ENCODE measurements at places on chromosomes 2 and 18. TPM values are rescaled to one million over a fixed set of nuclear protein-coding genes. Genes with fewer than 3 reads are reported as not detected.

The VWC2L gene
- polyA plus RNA-seq, result 0.18 TPM

GRCh38 chr2:59389240-59389639 is 1148.1 kb upstream of the FANCL start:
- DNase-seq, result peak; percentile 5

- no peak for DNase-seq
Measured at GRCh38 chr2:125296742-125297141, 1271.7 kb downstream of the CNTNAP5 start.

The BCL2 gene
- 25.2 TPM for polyA plus RNA-seq

DNA sequence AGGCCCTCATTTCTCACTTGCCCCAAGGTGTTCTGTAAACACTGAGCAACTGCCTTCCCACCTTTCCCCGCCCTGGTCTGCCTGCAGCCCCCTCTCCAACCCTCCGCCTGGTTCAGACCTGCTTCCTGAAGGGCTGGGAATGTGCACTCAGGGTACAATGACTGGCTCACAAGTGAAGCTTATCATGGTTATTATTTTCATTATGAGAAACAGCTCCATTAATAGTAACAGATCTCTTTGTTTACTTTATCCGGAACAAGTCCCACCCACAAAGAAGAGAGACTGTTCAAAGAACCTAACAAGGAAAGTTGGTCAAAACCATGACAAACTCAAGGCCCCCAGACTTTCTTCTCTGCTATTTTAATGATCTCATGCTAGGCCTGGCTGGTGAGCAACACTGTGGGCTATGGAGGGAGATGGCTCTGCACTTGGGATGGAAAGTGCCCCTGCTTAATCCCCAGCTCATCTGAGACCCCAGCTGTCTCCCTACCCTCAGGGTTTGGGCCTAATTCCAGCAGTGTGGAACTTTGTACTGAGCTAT is 36.7 kb downstream of the ARHGAP25 start:
- DNase-seq, result no peak

The GKN2 gene
- polyA plus RNA-seq, result not detected

DNA sequence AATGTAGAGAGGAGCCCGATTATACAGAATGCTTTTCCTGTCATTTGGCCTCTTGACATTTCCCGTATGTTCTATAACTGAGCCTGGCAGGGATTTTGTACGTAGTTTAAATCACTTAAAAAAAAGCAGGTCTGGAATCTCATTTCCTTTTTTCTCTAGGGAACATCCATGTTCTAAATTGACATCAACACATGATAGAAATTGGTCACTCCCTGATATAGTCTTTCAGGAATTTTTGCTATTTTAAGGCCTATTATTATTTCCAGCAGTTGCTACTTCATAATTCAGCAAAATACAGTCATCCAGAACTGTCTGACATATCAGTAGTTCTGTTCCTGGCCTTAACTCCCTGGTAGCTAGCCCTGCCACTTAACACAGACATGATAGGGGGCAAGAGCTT is 565.7 kb upstream of the ZEB2 start:
- no peak for DNase-seq

The CNDP1 gene
- 1.6 TPM for polyA plus RNA-seq

The LIPG gene
- 63.6 TPM for polyA plus RNA-seq

The PAIP2B gene
- 21.6 TPM for polyA plus RNA-seq

The GNLY gene
- 0.27 TPM for polyA plus RNA-seq

DNA sequence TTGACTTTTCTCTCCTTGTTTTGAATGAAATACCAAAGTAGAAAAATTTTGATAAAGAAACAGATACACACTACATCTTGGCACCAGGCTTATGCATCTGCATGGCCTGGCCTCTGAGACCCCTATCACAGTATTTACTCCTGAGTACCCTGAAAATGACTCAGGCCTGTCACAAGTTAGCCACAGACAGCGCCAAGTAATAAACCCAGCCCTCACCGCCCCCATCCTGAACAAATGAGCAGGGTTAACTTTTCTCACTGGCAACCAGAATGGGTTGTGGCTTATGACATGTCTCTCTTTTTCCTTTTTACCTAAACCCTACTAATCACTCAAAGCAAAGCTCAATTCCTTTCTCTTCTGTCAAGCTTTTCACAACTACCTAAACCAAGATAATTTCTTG is 35.3 kb downstream of the SPRED2 start:
- DNase-seq, result no peak

GRCh38 chr18:48979944-48980890 is 29.5 kb upstream of the SMAD7 start:
- no peak for DNase-seq

The SGPP2 gene
- polyA plus RNA-seq, result 17.4 TPM

The DSG1 gene
- polyA plus RNA-seq, result 0.05 TPM

The BIN1 gene
- 103 TPM for polyA plus RNA-seq

DNA sequence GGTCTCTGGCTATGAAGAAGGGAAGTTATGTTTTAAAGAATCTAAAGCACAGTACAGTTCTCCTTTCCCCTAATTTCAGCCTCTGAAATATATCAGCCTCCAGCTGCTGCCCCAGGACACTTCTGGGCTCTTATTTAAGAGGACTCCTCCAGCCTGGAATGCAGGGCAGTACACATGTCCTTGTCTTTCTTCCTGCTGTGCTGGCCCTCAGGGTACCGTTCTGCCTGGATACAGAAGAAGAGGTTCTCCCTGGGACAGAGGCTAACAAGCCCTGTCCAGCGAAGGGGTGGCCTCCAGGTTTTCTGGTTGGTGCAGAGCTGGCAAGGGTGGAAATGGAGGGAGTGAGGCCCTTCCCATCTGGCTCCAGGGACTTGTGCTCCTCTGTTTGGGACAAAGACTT is 22.1 kb downstream of the MLPH start:
- DNase-seq, result no peak

GRCh38 chr2:73069041-73069854 is 2.3 kb downstream of the SFXN5 start:
- no peak for DNase-seq

All from left kidney (tissue), 8 donors.